Right kidney (tissue), 9 donors: ENCODE measurements at places on chromosomes 13 and 19.

DNA sequence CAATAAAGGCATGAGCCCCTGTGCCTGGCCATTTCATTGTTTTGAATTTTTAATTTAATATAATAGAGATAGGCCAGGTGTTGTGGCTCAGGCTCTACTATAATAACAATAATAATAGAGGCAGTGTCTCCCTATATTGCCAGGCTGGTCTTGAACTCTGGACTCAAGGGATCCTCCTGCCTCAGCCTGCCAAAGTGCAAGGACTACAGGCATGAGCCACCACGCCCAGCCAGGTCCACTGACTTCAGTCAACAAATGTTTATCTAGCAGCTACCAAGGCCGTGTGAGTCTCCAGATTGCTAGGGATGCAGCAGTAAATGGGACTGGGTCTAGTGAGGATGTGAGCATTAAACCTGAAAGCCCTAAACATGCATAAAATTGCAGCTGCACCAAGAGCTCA, 13.8 kb upstream of the ILF3 start:
- DNase-seq: no peak

DNA sequence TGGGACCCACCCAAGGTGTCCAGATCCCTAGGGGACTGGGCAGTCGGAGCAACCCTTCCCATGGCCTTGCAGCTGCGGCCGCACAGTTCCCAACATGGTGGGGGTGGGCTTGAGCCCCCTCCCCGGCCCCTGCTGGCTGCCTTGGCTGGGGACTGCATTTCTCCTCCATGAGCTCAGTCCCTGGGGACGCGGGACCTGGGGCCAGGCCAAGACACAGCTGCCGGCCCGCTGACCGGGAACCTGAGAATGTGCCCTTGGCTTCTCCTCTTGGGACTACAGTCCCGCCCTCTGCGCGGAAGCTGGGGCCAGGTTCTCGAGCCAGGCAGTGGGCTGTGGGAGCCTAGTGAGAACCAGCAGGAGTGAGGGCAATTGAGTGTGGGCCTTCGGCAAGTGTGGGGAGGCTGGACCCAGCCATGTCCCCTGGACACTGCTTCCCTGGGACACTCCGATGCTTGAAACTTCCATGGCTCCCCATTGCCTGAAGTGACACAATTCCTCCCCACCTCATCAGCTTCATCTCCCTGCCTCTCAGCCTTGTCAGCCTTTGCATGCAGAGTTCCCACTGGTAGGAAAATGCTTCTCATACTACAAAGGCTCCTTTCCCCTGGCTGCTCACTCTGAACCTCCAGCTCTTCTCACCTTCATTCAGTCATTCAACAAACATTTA, 13.1 kb upstream of the NOTCH3 start:
- DNase-seq: no peak

- no peak for DNase-seq
Measured at GRCh38 chr13:37457612-37458011, 141.0 kb downstream of the POSTN start.

- DNase-seq: no peak
Measured at GRCh38 chr19:36638862-36639510, 27.7 kb downstream of the ZNF461 start.

- DNase-seq: no peak
Measured at GRCh38 chr13:79682164-79682563, 201.2 kb downstream of the NDFIP2 start.

- DNase-seq: no peak
Measured at GRCh38 chr19:30690935-30691818, 319.0 kb downstream of the ZNF536 start.

- DNase-seq: no peak
Measured at GRCh38 chr13:40987606-40988280, 31.4 kb downstream of the ELF1 start.

- no peak for DNase-seq
Measured at GRCh38 chr19:10768936-10769335, 51.1 kb downstream of the DNM2 start.

DNA sequence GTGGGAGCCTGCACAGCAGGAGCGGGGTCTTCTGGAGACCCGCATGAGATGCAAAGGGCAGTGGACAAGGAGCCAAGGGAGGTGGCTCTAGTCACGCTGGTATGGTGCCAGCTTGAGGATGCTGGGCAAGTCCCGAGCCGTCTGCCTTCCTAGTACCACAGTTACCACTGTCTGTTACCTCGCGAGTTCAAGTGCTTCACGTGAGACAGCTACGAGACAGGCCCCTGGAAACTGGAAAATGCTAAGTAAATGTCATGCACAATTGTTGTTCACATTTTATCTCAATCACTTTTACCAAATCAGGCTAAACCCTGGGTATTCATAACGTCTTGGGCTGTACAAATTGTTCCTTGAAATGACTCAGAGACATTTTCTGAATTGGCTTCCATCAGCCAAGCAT, 155.7 kb downstream of the TNFRSF19 start:
- no peak for DNase-seq

- DNase-seq: peak; percentile 53
Measured at GRCh38 chr13:99617474-99618255, 116.4 kb downstream of the TM9SF2 start.

DNA sequence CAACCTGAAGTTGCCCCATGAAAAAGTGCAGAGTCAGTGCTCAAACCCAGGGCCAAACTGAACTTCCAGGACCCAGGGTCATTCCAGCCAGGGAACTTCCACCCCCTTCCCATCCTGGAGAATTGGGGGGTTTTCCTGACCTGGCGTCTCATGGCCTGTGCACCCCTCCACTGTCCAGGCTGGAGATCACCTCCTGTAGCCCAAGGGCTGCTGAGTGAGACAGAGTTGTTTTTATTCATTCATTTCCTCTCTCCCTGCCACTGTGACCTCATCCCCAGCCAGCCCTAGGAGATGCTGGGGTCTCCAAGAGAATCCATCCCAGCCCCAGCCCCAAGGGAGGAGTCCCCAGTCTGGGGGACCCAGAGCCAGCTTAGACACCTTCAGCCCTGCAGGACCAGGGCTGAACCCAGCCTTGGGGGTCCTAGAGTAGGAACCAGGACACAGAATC, 4.2 kb downstream of the FCHO1 start:
- DNase-seq: no peak

- DNase-seq: no peak
Measured at GRCh38 chr13:27283906-27284493, 13.4 kb downstream of the RASL11A start.

DNA sequence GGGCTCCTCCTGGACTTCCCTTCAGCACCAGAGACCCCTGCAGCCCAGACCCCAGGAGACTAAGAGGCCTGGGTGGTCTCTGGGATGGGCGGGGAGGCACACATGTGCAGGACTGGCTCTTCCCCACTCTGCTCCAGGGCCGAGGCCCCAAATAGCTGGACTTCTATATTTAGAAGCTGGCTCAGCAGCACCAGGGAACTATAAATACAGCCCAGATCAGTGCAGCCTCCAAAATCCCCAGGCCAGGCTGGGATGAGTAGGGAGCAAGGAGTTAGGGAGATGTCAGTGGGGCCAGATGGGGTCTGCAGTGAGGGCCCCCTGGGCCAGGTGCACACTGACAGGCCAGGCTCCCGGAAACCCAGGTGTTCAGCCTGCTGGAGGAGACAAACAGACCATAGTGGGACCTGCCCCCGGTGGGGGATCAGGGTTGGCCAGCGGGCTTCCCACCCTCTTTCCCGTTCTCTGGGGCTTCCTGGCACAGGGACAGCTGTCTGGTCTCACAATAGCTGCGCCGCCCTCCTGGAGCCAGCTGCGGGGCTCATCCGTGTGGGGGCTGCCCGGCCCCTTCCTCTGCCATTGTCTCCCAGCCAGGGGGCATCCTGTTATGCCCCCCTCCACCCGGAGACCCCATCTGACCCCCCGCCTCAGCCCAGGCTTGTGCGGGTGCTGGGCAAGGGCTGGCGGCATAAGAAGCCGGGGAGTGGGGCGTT, 5.5 kb upstream of the ADGRE5 start:
- DNase-seq: no peak

- DNase-seq: no peak
Measured at GRCh38 chr19:21940684-21941083, 70.1 kb downstream of the ZNF208 start.

DNA sequence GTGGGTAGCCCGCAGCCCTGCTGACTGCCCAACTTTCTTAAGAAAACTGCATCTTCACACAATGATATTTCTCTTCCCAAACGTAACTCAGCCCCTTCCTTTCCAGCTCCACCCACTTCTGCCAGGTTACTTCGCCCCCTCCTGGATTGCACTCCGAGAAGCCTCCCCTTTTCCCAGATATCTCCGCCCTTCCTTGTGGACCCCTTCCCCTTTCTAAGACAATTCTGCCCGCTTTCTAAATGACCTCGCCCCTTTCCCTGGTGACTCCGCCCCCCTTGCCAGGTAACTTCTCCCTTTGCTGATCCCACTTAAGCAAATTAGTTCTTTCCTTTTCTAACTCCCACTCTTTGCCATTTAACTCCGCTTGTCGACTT, 2.6 kb downstream of the VSIG10L start:
- peak; percentile 76 for DNase-seq

GRCh38 chr13:110551284-110551683, 10.2 kb downstream of the RAB20 start:
- DNase-seq: no peak

DNA sequence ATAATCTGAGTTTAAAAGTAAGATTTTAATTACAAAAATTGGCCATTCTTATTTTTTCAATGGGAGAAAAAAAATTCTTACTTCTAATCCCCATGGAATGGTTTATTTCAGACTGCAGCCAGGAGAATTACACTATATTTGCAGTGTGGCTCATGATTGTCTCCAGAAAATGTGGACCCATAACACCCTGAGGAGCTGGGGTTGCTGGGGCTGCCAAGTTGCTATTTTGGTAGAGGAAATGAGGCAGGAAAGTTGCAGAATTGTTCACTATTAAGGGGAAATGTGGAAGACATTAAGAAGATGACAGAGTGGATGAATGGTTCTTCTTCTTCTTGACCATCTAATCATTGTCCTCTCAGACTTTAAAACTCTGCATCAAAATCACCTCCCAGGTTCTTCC, 4.6 kb upstream of the SCEL start:
- DNase-seq: no peak

- no peak for DNase-seq
Measured at GRCh38 chr13:28849441-28849840, 29.3 kb downstream of the MTUS2 start.

DNA sequence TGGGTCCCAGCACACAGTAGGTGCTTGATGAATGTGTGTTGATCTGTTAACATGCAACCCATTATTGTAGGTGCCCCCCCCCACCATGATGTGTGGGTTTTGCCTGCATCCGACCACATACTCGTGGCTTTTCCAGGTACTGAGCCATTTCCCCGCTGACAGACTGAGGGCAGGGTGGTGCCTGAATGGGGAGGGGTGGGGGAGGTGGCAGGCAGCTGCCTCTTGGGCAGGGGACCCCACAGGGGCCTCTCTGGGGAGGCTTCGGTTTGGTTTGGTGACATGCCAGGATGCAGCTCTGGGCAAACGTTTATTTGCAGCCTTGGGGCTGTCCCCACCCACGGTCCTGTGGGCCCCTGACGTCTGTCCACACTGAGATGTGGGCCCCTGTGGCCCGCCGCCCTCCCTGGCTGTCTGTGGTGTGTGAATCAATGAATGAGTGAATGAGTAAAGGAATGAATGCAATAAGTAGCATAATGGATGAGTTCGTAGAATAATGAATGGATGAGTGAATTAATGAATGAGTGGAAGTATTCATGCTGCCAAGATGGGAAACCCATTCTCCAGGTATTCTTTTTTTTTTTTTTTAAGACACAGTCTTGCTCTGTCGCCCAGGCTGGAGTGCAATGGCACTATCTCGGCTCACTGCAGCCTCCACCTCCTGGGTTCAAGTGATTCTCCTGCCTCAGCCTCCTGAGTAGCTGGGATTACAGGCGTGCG, 9.0 kb upstream of the JUND start:
- no peak for DNase-seq

- DNase-seq: no peak
Measured at GRCh38 chr13:48478391-48478790, 54.5 kb downstream of the RCBTB2 start.

DNA sequence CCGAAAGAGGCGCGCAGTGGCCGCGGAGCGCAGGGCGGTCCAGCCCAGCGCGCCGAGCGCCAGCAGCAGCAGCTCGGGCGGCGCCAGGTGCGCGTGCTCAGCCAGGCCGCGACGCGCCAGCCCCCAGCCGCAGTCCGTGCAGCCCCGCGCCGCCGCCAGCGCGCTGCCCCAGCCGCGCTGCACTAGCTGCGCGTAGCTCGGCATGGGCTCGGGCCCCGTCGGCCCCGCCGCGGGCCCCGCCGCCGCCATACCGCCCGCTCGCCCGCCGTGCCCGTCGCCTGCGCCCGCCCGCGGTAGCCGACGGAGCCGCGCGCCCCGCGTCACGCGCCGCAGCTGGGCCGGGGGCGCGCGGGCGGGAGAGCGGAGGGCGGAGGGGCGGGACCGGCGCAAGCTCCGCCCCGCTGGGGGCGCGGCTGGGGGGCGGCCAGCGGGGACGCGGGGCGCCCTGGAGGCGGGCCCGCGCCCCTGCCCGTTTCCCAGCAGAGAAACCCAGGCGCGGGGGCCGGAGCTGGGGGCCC, at the start of gene CERS1:
TSS of gene CERS1 (minus strand) at position 335 of the 518 bp plus-strand sequence. CDS start at position 249, 86 bp downstream.
- no peak for DNase-seq

GRCh38 chr13:48942131-48942530, 33.6 kb upstream of the FNDC3A start:
- DNase-seq: no peak

DNA sequence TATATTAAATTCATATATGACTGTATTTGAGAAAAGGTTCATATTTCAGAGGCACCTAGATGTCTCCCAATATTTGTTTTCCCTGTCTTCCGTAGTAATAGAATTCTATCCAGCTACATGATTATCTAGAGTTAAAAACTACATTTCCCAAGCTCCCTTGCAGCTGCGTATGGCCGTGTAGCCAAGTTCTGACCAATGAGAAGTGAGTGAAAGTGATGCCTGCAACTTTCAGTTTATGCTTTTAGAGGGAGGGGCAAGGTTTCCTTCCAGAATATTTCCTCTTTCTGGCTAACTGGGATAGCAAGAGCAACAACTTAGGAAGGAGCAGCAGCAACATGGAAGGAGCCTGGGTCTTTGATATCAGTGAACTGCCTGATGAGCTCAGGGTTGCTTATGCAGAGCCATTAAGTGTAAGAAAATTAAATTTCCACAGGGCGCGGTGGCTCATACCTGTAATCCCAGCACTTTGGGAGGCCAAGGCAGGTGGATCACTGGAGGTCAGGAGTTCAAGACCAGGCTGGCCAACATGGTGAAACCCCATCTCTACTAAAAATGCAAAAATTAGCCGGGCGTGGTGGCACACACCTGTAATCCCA, 23.2 kb upstream of the CYP2A13 start:
- DNase-seq: no peak

DNA sequence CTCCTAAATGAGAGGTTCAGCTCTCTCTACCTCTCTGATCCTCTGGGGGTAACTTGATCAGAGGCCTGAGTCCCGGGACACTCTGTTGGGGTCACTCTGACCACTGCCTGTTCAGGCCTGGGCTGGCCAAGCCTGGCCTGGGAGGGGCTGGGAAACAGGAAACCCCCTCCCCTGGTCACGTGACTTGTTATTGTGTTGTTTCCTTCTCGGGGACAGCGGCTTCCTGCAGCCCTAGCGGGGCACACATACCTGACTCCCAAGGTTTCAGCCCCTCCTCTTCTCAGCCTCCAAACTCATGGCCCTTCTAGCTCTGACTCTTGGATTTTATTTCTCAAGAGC, at the start of gene USHBP1:
TSS of gene USHBP1 (minus strand) at position 105 of the 339 bp plus-strand sequence. CDS start 446 bp downstream, outside the sequence.
- DNase-seq: no peak
